ENCODE measurements at places on chromosomes 16 and 17.
A peak's percentile ranks its signal among the peaks of the same experiment; 100 is the strongest.

DNA sequence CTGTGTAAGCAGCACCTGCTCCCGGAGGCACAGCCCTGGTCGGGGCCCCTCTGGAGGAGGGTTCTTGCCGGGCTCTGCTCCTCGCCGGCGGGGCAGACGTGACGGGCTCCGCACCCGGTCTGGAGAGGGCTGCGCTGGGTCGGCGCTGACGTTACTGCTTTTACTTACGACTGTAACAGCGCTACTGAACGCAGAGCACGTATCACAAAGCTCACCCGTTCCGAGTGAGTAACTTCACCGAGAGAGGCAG, 1.3 kb upstream of the RAB40C start:
- DNase-seq, result peak; percentile 72

- no peak for DNase-seq
Measured at GRCh38 chr17:46984341-46984740, 5.3 kb upstream of the RPRML start.

- no peak for DNase-seq
Measured at GRCh38 chr16:77183137-77183536, 7.9 kb upstream of the MON1B start.

DNA sequence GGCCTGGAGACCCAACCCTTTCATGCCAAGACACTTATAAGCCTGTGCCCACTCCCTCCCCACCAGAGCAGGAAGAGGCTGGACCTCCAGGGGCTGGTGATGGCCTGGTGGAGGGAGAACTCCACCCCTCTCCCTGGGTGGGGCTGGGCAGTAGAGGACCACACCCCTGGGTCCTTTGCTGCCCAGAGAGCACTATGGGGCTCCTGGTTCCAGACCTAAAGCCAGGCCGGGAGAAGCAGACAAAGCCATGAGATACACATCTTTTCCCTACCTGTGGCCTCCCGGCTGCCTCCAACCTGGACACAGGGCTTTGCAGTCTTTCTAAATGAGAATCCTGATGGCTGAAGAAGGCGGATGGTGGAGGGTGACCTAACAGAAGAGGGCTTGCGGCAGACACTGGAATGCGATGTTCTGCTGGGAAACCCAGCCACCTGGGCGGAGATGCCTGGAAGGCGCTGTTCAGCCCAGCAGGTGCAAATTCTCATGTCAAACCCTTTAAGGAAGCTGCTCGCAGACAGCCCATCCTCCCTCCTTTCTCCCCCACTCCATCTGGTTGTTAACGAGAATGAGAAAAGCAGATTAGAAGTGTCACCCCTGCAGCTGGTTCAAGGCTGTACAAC, 43.9 kb upstream of the KIFC3 start:
- DNase-seq, result no peak

GRCh38 chr17:29905879-29906167, 24.2 kb downstream of the SSH2 start:
- no peak for DNase-seq

GRCh38 chr17:80177986-80178595, 8.3 kb downstream of the CARD14 start:
- no peak for DNase-seq

DNA sequence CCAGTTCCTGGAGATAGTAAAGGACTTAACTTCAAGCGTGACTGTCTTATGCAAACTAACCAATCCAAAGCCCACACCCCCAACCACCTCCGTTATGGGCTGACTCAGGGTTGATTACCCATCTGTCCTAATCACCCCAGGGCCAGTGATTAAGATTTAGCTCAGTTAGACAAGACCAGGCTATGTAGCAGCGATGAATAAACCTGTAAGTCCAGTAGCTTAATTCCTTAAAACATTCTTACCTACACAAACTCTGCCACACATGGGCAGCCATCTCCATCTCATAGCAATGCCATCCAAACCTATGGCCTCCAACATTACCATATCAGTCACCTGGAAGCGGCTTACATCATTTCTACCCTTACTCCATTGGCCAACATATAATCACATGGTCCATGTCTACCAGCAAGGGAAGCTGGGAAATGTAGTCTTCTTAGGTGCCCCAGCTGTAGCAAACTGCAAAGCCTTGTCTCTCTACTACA, 266.7 kb downstream of the SHISA9 start:
- no peak for DNase-seq

GRCh38 chr17:15658296-15658695, 25.8 kb downstream of the TRIM16 start:
- DNase-seq, result no peak

DNA sequence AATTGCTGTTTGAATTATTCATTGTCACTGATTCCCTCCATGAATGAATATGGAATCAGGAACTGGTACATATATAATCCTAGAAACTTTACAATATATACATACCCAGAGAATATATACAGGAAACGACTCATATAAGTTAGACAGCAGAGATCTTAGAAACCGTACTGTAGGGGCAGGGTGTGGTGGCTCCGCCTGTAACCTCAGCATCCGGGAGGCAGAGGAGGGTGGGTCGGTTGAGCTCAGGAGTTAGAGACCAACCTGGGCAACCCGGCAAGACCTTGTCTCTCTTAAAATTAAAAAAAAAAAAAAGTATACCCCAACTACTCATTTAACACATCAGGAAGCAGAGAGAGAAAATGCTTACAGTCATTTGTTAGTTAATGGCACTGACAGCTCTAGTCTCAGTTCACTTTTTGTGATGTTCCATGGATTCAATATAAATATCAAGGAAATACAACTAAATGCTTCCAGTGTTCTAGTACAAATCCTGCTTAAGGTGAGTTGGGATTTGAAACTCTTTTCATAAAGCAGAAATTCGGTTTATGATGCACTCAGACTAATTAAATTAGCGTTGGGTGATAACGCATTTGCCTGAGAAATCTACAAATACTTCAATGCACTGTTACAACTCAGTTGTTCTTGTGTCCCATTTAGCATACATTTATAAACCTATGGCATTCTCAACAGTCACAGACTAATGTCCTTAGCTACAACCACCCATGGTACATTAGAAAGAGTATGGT, 5.6 kb downstream of the GLG1 start:
- peak; percentile 19 for DNase-seq

- DNase-seq, result no peak
Measured at GRCh38 chr16:69916462-69916861, 34.7 kb upstream of the CLEC18A start.

GRCh38 chr16:11370084-11370931, 25.0 kb downstream of the RMI2 start:
- DNase-seq, result peak; percentile 87

DNA sequence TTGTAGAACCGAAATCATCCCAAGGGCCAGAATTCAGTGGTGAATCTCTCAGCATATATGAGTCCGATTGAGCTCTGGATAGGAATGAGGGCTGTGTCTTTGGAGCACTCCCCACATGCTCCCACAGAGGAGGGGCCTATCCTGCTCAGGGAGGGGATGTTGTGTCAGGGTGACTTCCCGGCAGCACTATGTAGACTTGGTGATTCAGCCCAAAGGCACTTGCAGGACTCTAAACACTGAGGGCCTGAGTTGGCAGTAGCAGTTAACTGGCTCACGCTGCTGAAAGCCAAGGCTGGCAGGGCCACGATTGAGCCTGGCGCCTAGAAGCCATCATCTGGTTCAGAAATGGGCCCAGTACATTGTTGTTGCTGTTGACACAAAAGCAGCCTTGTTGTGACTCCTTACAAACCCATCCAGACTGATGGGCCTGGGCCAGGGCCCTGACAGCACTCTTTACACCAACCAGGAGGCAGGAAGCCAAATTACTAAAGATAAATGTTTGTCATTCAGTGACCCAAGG, 31.9 kb downstream of the NMT1 start:
- DNase-seq, result no peak

- DNase-seq, result no peak
Measured at GRCh38 chr17:81854974-81855774, 5.2 kb downstream of the P4HB start.

DNA sequence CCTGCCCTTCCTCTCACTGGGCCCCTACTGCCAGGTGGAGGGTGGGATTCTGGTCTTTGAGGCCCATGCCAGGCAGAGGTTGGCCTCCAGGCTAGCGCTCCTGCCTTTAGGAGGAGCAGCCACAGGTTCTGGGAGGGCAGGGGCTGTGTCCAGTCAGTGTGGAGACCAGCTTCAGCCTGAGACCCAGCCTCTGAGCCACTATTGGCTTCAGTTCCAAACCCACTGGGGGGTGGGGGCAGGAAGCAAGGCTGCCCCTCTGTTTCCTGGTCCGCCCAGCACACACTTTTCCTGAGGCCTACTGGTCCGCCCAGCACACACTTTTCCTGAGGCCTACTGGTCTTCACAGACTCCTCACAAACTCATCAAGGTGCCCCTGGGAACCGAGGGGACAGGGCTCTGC, 16.4 kb downstream of the SLC5A10 start:
- DNase-seq, result no peak

- DNase-seq, result no peak
Measured at GRCh38 chr17:43033948-43034881, 9.2 kb downstream of the RND2 start.

- DNase-seq, result no peak
Measured at GRCh38 chr17:33981711-33982601, 273.1 kb upstream of the CCL2 start.

GRCh38 chr17:34173241-34173640, 81.8 kb upstream of the CCL2 start:
- DNase-seq, result no peak

DNA sequence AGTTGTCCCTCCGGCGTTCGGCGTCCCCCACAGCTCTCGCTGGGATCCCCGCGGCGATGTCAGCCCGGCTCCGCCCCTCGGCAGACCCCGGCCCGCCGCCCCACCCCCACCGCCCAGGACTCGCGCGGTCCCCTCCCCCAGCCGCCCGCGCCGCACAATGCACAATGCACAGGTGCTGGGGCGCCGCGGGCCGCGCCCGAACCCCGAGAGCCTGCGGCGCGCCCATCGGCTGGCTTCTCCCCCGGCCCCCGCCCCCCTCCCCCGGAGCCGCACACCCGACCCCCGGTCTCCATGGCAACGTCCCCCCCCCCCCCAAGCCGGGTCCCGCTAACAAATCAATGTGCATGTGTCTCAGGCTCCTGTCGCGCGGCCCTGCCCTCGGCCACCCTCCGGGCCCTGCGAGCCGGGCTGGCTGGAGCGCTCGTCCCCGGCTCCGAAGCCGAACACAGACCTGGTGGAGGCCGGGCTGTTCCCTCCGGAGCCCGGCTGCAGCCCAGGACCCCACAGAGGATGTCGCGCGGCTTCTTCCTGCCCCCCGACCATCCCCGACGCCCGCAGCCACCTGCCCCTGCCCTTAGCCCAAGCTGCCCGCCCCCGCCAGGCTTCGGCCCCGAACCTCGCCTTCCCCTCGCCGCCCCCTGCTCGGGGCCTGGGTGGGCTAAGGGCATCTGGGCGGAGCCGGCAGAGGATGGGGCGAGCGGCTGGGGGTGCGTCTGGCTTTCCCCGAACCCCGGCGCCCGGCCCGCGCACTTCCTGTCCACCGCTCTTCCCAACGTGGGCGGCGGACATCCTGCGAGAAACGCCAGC, 818 bp upstream of the CBX8 start:
- DNase-seq, result no peak

DNA sequence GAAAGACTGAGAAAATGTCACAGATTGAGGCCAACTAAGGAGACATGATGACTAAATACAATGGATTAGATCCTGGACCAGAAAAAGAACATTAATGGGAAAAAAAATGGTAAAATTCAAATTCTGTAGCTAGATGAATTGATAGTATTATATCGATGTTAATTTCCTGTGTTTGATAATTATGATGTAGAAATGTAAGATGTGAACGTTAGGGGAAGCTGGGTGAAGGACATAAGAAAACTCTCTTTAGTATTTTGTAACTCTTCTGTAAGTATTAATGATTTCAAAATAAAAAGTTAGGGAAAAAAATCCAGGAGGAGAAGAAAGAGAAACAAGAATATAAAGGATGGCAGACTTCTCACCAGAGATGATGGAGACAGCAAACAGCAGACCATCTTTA, 2.8 kb upstream of the ITGB3 start:
- no peak for DNase-seq

- no peak for DNase-seq
Measured at GRCh38 chr17:81231121-81231645, 7.7 kb downstream of the TEPSIN start.

DNA sequence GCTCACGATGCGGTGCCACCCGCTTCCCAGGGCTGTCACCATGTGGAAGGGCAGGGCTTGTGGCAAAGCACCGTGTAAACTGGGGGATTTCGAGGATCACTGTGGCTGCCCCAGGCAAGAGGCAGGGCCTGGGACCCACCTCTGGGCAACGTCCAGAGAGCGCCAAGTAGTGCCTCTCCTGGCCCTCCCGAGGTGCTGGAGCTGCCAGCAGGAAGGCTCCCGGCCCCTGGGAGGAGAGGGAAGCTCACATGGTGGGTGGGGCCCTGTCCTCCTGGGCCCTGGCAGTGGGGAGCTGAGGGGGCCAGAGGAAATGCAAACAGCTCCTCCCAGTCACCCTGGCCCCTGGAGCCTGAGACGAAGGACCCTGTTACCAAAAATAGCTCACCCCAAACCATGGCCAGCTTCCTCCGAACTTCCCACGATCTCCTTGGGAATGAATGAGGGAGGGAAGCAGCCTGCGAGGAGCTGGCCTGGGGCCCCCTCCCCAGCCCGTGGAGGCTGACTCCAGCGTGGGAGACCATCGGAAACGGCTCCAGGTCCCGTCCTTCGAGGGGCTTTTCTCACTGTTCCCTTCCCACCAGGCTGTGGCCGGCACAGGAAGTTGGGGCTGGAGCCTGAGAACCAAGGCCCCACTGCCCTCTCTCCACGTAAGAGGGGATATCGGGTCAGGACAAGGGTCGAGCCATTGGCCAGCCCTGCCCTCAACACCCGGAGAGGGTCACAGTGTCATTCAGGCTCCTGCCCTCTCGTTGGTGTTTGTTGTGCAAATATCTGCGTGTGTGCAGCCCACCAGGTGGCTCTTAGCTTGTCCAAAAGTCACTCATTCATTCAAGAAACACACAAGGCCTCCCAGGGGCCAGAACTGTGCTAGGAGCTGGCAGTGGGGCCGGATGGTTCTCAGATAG, 17.7 kb downstream of the VASN start:
- DNase-seq, result no peak

DNA sequence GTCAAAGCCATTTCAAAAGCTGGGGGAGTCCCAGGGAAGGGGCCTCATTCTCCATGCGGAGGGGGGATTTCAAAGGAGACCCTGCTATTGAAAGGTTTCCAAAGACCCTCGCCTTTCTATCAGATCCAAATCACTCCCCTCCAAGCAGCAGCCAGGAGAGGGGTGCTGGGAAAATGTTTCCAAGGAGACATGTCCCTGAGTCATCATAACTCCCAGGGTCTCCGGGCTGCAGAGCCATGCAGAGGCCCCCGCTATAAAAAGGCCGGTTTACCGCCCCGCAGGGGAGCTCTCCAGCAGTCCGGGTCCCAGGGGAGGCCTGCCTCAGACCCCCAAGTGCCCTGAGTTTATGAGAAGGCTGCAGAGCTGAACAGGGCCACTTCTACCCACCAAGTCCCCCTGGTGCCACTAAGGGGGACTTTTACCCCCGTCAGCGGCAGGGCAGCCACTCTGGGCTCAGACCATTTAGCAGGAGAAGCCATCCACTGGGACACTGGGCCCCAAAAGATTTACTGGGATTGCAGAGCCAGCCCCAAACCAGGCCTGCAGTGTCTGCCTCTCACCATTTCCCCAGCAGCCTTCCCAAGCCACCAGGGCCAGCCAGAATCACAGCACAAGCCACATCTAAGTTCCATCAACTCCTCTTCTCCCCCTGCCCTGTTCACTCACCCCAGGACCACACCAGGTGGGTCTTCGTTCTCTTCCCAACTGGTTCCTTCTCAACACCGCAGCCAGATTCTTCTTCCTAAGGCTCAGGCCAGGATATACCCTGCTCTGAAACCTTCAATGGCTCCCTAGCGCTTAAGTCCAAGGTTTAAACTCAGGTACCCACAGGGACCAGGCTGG, 234.4 kb downstream of the ZNF423 start:
- DNase-seq, result no peak

Measured in naive B cell (primary cell).